Stimulated activated CD8-positive, alpha-beta memory T cell treated with anti-CD3 and anti-CD28 coated beads, Interleukin-2, amount 100 ng/mL, for 1 hour (primary cell): ENCODE measurements at places on chromosomes 6 and 20.

DNA sequence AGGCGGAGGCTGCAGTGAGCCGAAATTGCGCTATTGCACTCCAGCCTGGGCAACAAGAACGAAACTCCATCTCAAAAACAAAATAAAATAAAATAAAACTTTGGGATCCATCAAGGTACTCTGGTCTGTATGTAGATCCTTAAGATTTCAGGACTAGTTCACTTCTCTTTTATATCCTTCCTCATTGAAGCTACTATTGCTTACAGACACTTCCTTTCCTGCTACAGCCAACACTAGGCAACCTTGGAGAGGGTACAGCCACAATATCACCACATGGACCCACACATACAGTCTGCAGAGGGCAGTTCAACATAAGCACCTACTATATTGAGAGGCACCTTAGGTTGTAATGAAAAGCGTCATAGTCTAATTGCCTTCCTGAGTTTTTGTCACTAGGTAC, 113.3 kb downstream of the ATXN1 start:
- no peak for DNase-seq

- DNase-seq, result no peak
These were observed 70.3 kb downstream of the SESN1 start for GRCh38 chr6:109024368-109024767.

DNA sequence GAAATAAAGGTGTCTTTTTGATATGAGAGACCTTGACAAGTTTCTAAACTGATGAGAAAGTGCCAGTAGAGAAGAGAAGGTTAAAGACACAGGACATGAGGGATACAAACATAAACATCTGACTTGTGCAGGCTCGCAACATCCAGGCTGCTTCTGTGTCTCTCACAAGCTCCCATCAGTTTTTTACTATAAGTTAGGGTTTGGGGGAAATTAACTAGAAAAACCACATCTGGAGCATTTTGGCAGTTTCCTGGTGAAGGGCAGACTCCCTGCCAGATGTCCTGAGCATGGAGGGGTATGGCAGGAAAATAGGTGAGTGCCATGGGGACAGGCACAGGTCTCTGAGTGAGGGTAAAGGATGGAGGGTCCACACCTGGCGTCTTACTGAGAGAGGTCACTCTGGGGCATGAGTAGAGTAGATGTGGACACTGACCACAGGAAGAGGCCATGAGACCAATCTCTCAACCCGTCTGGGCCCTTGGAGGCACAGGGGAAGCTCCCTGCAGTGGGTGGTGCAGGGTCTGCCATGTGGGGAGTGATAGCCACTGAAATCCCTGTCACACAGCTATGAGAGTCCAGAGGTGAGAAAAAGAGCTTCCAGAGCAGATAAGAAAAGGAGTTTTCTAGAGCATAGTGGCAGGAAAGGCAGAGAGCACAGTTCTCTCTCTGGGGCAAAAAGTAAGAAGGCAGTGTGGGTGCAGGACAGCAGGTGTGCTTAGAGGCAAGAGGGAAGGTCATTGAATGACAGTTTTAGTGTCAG, 193.3 kb upstream of the SYNDIG1 start:
- DNase-seq, result no peak

- DNase-seq, result no peak
These were observed 311.6 kb upstream of the CDYL start for GRCh38 chr6:4464638-4465037.

DNA sequence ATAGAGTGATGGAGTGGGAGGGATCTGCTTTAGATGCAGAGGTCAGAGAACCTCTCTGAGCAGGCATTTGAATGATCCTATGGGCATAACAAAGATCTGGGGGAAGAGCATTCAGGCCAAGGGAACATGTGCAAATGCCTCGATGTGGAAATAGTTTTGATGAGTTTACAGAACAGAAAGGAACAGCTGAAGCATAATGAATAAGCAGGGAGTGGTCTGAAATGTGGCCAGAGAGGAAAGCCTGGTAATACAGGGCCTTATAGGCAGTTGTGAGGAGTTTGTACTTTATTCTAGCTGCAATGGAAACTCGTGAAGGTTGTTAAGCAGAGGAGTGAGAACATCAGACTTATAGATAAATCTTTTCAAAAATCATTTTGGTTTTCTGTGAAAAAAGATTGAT, 33.0 kb upstream of the ME1 start:
- no peak for DNase-seq
